ENCODE measurements at places on chromosomes 4 and X.

- DNase-seq = no peak
Observed at GRCh38 chrX:30865015-30865414, 24.0 kb downstream of the TAB3 start.

DNA sequence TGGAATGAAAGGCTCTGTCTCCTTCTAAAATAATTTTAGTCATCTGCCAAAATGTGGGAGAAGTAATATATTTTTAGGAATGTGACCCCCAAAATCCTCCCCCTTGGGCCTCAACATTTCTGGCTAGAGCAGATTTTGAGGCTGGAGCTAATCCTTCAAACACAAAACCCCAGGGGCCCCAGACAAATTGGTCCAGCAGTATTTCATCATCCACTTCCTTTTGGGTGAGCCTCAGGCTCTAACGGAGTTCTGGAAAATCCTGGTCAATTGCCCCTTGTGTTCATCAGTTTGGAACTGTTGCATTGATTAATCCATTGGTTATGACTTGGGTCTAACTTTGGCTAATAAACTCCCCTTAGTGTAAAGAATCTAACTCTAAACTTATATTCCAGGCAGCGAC lies 67.4 kb upstream of the PCDH19 start:
- no peak for DNase-seq

DNA sequence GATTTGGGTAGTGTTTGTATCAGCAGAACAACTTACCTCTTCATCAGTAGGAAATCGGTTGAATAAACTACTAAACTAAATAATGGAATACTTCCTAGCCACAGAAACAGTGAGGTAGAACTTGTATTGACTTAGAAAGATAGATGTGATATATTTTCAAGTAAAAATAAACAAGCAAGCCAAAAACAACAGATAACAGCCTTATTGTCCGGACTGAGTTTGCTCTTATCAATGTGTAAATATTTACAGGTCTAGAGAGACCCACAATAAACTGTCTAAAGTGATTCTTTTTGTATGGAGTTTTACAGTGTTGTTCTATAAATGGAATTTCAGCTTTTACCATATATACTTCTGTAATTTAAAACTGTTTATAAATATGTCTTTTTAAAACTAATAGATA lies 721.8 kb downstream of the ADGRL3 start:
- DNase-seq = no peak

DNA sequence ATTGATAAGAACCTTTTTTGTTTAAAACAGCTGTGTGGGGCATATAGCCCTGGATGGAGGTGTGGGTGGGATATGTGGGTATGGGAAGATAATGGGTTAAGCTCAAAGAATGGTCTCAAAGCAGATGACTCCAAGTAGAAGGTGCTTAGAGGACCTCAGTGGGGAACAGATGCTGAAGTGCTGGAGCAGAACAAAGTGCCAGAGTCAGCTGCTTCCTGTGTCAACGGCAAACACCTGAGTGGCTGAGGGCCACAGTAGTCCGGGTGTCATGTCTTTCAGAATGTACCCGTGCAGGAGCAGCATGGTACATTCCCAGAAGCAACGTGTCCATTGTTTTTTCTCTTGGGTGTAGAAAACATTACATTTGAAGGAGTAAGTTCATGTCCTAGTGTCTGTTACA lies 210.6 kb downstream of the CCNG2 start:
- DNase-seq = no peak

- no peak for DNase-seq
Observed at GRCh38 chrX:12802741-12803140, 11.5 kb downstream of the PRPS2 start.

DNA sequence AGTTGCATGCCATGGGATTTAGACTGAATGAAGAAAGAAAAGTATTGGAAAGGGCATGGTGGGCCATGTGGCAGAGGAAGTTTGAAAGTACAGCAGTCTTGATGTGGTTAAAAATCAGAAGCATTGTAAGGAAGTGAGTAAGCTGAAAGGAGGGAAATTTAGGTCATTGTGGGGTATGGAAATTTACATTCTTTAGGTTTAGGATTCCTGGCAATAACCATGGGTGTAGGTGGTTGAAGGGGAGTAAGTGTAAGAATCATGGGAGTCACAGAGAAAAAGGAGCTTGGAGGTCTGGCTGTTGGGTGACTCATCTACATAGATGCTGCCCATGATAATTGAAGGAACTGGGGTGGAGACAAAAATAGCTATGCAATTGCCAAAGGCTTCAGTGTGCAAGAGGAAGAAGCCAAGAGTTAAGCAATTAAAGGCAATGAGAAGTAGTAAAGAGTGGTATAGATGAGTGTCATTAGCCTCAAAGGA lies 243.8 kb upstream of the LDB2 start:
- no peak for DNase-seq

GRCh38 chrX:107610667-107611066 lies 17.6 kb upstream of the PRPS1 start:
- DNase-seq = no peak

DNA sequence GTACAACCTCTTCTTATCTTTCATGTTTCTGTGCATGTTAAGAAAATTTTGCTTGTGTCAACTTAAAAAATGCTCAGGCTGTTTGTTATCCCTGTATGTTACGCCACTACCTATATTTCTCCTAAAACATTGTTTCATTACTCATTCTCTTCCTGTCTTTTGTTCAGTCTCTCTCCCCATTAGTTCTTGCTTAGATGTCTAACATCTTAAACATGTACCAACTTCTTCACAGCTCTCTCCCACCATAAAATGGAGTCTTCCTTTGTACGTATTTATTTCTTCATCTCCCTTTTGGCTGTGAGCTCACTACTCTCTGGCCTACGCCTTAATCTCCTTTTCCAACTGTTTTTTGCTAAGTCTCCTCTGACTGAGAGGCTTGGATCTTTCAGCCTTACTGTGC lies 36.4 kb downstream of the PCDH7 start:
- DNase-seq = no peak

- DNase-seq = no peak
Observed at GRCh38 chr4:33959519-33959918, 2284.8 kb downstream of the ARAP2 start.

DNA sequence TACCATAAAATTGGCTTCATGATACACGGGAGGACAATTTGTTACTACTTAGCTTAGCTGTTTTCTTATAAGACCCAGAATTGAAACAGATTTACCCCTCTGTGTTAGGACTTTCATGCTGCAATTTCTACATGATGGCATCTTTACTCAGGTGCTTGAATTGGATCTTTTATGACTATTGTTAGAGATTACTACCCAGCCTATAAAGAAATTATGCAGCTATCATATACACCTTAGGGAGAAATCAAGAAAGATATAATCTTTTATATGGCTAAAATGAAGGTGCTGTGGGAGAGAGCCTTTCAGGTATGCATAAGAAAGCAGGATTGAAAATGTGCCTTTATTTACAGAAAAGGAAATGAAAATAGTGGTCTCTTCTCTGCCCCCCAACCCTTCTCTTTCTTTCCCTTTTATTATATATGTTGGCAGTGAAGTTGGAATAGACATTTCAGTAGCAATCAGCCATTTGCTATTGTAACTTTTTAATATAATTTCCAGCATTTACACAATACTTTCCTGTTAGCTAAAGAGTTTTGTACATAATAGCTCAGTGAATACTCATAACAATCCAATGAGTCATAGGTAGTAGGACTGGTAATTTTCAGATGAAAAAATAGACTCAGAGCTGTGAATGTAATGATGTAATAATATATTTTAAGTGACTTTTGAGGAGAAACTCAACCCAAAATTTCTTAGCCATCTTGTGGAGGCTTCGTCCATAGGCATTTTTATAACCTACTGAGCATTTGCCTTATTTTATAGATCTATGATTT lies 311.8 kb downstream of the ADGRL3 start:
- no peak for DNase-seq

DNA sequence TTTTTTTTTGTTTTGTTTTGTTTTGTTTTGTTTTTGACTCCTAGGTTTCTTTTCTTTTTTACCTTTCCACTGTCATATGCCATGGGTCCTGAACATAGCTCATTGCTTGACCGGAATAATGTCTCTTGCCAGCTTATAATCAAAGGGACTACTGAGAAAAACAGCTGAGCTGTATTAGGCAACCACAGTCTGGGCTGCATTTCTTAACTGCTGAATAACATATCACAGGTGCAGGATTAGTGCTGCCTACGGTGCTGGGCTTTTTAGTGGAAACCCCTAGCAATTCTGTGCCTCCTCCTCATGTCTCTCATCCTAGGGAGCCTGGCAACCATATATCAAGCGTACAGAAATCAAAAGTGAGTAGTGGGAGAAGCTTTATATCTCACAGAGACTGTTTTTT lies 333.5 kb downstream of the BMPR1B start:
- DNase-seq = no peak

GRCh38 chrX:44022964-44023363 lies 49.8 kb upstream of the NDP start:
- DNase-seq = no peak

- DNase-seq = no peak
Observed at GRCh38 chr4:157776930-157777528, 395.8 kb downstream of the GASK1B start.

GRCh38 chrX:21255032-21255618 lies 119.1 kb upstream of the CNKSR2 start:
- no peak for DNase-seq

DNA sequence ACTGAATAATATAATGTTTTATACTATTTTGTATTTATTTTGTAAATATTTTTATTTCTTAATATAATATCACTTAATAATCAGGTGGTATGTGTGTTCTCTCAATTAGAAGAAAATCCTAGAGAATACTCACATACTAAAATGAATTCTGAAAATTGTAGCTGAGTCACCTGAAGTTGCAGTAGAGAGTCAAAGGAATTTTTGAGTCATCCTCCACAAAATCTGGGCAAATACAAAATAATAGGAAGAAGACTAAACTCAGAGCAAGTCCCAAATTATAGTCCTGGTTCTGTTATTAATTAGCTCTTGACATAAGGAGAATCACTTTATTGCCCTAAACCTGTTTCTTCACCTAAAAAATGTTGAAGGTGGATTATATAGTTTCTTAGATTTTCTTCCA lies 57.8 kb downstream of the SPATA4 start:
- no peak for DNase-seq

GRCh38 chr4:33714971-33715370 lies 2529.3 kb downstream of the ARAP2 start:
- DNase-seq = no peak

- no peak for DNase-seq
Observed at GRCh38 chr4:156977435-156978160, 6.0 kb upstream of the PDGFC start.

DNA sequence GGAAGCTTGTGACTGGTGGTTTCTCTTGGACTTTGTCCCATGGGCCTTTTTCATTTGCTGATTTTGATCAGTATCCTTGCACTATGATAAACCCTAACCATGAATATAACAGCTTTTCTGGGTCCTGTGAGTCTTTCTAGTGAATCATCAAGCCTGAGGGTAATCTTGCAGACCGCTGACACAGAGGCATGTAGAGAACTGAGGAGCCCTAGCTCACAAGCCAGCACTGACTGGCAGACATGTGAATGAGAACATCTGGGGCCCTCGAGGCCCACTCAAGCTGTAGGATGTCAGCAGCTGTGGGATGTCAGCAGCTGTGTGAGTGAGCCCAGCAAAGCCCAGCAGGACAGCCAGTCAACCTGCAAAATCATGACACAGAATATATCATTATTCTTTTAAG lies 36.7 kb downstream of the HMGB3 start:
- DNase-seq = no peak

- DNase-seq = no peak
Observed at GRCh38 chr4:117692538-117692937, 341.7 kb upstream of the NDST3 start.

GRCh38 chr4:78038704-78039103 lies 18.4 kb upstream of the FRAS1 start:
- no peak for DNase-seq

GRCh38 chr4:113103556-113103955 lies 54.1 kb downstream of the ANK2 start:
- DNase-seq = no peak

DNA sequence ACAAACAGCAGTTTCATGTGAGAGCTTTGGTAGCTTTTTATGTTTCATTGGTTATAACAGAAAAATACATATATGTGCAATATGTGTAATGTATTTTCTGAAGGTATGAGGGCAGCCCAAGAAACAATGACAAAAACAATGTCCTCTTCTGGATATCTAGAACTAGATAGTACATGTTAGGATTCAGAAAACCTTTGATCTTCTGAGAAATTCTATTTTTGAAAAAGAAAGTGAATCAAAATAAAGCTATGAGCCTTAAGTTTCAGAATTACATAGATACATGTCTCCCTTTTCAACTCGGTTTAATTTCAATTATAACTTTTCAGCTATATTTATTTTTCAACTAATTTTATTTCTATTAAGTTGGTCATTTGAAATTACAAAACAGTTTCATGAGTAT lies 131.9 kb downstream of the REELD1 start:
- DNase-seq = no peak

DNA sequence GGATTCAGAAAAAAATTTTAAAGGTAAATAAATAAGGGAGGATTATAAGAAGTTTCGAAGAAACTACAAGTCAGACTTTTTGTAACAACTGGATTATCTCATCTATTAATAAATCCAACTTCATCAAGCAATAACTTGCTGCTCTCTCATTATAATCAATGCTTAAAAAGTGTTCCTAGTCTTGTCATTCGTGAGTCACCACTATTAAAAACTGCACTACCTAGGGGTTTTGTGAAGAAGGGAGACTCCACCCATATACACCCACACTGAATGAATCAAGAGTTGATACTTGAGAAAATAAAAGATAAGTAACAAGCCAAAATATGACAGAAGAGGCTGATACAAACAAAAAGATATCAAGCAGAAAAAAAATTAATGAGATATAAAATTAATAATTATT lies 360.5 kb downstream of the ZNF674 start:
- DNase-seq = no peak

GRCh38 chr4:41542526-41543275 lies 4.7 kb downstream of the LIMCH1 start:
- DNase-seq = no peak

GRCh38 chr4:37604461-37604860 lies 81.7 kb downstream of the RELL1 start:
- DNase-seq = no peak

- no peak for DNase-seq
Observed at GRCh38 chr4:133618963-133619362, 469.9 kb downstream of the PCDH10 start.

GRCh38 chr4:169103966-169104412 lies 93.9 kb upstream of the CBR4 start:
- DNase-seq = no peak

DNA sequence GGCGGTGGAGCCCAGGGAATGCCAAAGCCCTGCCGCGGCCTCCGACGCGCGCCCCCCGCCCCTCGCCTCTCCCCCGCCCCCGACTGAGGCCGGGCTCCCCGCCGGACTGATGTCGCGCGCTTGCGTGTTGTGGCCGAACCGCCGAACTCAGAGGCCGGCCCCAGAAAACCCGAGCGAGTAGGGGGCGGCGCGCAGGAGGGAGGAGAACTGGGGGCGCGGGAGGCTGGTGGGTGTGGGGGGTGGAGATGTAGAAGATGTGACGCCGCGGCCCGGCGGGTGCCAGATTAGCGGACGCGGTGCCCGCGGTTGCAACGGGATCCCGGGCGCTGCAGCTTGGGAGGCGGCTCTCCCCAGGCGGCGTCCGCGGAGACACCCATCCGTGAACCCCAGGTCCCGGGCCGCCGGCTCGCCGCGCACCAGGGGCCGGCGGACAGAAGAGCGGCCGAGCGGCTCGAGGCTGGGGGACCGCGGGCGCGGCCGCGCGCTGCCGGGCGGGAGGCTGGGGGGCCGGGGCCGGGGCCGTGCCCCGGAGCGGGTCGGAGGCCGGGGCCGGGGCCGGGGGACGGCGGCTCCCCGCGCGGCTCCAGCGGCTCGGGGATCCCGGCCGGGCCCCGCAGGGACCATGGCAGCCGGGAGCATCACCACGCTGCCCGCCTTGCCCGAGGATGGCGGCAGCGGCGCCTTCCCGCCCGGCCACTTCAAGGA lies at the start of gene FGF2:
FGF2 (plus strand) TSS at position 279 of the 705 bp plus-strand sequence; CDS start at position 623, 344 bp downstream.
- DNase-seq = peak; percentile 49

- DNase-seq = no peak
Observed at GRCh38 chr4:155140889-155141288, 67.5 kb upstream of the NPY2R start.
